ENCODE measurements at places on chromosomes 4 and X. TPM values are rescaled to one million over a fixed set of nuclear protein-coding genes. Genes with fewer than 3 reads are reported as not detected.

DNA sequence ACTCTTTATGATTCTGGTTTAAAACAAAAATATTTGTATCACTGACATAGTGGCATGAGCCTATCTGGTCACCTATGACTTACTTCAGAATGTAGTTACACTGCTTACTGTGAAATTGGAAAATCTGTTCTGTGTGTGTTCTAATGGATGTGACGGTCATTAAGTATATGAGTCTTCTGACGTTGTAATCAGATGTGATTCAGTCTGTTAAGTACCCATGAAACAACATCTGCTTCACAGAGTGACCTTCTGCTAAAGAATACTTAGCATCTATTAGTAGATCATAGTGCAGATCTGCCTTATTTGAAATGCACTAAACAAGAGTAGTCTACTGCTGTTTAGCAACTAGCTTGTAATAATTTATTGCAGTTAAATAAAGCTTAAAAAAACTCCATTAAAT is 317.1 kb downstream of the DCTD start:
- no peak overlapping the region for H3K4me3 ChIP-seq
- H3K27ac ChIP-seq, result no peak overlapping the region
- peaks cover 14% of the 10 kb centered on the region for H3K4me1 ChIP-seq

The SEC31A gene
- 203 TPM for total RNA-seq

GRCh38 chr4:2256156-2256731 is 5.7 kb downstream of the MXD4 start:
- H3K27me3 ChIP-seq, result no peaks in the 10 kb centered on the region
- H3K4me3 ChIP-seq, result no peak overlapping the region
- no peak overlapping the region for H3K27ac ChIP-seq
- peak; percentile 26 for DNase-seq
- no peaks in the 10 kb centered on the region for H3K4me1 ChIP-seq

The KLKB1 gene
- total RNA-seq, result not detected

DNA sequence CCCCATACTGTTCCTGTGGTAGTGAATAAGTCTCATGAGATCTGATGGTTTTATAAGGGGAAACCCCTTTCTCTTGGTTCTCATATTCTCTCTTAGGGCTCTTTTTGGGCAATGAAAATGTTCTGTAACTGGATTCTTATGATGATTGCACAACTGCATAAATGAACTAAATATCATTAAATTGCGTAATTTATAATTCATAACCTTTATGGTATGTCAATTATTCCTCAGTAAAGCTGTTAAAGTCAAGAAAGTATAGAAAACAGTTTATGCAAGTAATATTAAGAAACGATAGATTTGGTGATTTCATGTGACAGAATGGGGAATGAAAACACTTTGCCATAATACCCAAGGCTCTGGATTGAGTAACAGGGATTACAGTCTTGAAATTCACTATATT is 33.5 kb upstream of the SPANXD start:
- H3K4me1 ChIP-seq, result no peaks in the 10 kb centered on the region
- no peaks in the 10 kb centered on the region for H3K36me3 ChIP-seq
- H3K4me3 ChIP-seq, result no peak overlapping the region
- no peak for DNase-seq
- H3K27ac ChIP-seq, result no peak overlapping the region
- no peaks in the 10 kb centered on the region for H3K27me3 ChIP-seq

DNA sequence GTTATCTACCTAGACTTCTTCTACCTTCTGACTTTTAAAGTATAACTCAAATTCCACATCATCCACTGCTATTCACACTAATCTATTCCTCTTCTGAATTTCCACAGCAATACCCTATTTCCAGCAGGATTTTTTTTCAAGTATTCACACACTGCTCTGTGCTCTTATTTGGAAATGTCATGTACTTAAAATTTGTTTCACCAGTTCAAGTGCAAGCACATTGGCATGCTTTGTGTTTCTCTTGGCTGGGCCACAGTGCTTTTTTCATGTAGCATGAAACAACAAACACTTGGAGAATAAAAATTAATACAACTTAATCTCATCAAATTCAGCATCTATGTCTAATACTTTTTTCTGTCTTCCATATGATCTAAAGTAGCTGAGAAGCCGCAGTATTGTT is 161.8 kb upstream of the PCDH18 start:
- H3K27me3 ChIP-seq, result no peaks in the 10 kb centered on the region
- no peak overlapping the region for H3K4me3 ChIP-seq
- no peaks in the 10 kb centered on the region for H3K4me1 ChIP-seq
- H3K27ac ChIP-seq, result no peak overlapping the region
- no peak for DNase-seq
- no peaks in the 10 kb centered on the region for H3K36me3 ChIP-seq

The CT45A1 gene
- not detected for total RNA-seq

The KIT gene
- total RNA-seq, result not detected
